Stimulated activated CD8-positive, alpha-beta memory T cell treated with anti-CD3 and anti-CD28 coated beads, Interleukin-15, amount 100 ng/mL, for 1 hour (primary cell): ENCODE measurements at places on chromosomes 6 and 20.

- no peak for DNase-seq
These were observed 150.8 kb downstream of the SASH1 start for GRCh38 chr6:148493424-148493823.

DNA sequence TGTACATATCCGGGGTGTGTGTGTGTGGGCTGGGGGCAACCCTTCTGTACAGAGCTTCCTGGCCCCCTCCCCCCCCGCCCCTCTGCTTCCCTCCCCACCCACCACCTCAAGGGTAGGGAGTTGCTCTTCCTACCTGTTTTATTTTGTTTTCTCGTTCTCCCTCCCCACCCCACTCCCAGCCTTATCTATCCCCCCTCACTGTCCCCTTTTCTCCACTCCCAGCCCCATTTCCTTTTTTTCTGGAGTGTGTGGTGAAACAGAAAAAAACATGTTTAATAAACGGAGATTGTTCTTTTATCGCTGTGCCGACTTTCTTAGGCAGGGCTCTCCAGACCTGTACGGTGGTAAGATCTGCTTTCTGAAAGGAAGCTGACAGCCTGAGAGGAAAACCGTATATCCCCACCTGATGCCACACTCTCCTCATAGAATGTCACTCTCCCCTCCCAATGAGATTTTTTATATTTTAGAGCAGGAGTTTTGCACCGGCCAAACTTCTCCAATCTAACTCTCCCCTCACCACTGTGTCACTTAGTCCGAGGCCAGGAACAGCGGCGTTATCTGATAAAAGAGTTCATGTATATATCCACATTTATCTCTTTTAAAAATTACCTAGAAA is 875 bp upstream of the ZBTB9 start:
- no peak for DNase-seq

- no peak for DNase-seq
These were observed 41.5 kb upstream of the EPB41L1 start for GRCh38 chr20:36113036-36113435.

GRCh38 chr6:3318226-3318625 is 59.5 kb downstream of the PSMG4 start:
- DNase-seq, result no peak

GRCh38 chr6:27693766-27694546 is 218.2 kb downstream of the OR2B2 start:
- DNase-seq, result no peak

DNA sequence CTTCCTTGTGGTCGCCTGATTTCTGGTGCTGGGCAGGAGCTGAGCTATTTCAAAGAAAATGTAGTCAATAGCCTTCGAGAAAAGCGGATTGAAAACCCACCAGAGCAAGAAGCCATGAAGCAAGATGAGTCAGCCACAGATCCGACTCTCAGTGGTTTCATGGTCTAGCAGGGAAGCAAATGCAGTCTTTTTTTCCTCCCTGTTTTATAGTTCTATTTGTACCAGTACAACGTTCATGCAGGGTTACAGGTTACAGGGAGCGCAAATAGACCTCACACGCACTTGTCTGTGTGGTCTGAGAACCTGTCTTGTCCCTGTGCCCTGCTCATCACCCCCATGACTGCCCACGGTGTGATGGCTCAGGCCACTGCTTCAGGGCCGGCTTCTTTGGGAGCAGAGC is 309.8 kb upstream of the SUPT3H start:
- DNase-seq, result no peak

DNA sequence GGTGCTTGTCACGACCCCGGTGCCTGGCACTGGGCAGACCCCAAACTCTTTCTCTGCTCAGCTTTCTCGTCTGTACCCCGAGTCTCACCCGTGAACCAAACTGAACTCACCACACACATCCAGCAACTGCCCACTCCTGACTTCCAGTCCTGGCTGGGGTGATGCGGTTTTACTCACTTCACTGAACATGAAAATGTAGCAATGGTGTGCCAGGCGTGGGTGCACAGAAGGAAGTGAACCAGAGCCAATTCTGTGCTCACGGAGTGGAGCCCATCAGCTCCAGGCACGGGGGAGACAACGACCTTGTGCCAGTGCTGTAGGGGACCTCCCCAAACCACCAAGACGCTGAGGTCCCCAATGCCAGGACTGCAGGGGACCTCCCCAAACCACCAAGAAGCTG is 78.7 kb upstream of the AFDN start:
- no peak for DNase-seq

DNA sequence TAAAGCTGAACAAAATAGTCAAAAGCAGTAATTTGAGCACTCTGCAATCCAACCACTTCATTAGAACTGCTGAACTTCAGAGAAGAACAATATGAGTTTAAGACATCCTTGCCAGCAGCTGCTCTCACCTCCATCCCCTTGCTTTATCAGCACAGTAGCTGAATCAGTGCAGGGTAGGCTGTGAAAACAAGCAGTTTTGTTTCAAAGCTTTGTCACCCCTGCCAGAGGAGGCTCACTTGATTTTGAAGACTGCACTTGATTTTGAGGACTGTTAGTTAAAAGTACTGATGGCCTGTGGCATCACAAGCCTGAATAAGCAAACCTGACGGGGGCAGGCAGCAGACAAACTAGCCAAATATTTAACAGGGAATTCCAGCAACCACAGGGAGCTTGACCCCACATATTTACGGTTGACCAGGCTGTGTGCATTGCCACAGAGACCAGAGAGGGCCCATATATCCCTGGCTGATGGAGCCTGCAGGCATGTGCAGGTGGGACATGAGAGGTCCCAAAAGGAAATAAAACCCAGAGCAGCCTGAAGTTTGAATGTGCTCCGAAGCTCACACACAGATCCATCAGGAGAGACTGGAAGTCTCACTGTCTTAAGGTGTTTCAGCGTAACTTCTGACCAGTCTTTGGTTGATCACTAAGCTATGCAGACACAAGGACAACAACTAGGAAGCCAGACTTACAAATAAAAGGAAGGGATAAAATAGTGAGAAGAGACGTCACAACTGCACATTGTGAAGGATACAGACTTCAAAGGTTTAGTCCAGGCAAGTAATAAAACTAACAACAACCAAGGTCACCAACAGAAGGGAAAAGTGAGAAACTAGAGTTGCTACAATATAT is 97.4 kb downstream of the PDSS2 start:
- DNase-seq, result no peak

GRCh38 chr20:25254986-25255680 is 7.2 kb downstream of the PYGB start:
- DNase-seq, result no peak

DNA sequence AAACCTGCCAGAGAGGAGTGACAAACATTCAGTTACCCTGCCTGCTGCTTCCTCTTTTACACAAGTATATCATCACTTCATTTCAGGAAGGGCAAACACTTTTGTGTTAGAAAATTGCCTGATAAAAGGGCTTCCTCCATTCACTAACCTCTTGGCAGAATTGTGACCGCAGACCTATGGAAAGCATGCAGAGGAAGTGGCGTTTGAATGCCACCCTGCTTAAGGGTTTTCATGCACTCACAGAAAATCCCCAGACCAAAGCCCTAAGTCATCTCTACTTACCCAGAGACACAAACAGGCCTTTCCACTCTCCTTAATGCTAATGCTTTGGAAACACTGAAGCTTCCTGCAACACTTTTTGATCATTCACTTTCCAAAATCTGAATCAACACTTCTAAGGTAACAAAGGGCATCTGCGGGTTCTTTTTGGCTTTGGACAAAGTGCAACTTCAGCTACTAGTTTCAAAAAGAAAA is 22.1 kb upstream of the RALGAPA2 start:
- DNase-seq, result no peak

DNA sequence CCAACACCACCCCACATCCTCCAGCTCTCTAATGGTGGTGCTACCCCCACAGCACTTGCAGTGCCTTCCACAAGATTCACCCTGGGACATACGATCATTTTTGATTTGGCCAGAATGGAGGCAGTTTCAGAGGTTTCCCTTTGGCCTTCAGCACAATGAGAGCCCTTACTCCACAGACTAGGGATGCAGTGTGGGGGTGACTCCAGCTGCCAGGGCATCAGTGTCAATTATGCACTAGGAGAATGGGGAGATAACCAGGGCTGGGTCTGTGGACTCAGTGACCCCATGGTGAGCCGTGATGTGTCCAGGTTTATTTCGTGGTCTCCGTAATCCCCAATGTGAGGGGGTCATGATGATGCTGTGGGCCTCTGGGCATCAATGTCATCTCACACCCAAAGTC is 31.5 kb upstream of the MICB start:
- DNase-seq, result no peak

DNA sequence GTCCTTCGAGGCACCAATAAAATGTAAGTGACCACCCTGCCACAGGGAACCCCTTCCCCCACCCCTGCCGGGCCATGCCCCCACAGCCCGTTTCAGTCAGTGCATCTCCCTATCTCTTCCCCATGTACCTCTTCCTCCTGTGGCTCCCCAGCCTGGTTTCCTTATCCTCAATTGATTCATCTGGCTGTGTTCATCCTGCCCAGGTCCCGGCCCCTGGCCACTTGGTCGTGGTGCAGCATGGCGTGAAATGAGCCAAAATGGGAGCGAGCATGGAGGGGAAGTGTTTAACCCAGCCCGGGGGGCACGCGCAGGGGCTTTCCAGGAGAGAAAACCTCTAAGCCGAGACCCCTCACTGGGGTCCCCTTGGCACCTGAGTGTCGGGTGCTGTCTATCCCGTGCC is 35.9 kb downstream of the HM13 start:
- DNase-seq, result no peak

DNA sequence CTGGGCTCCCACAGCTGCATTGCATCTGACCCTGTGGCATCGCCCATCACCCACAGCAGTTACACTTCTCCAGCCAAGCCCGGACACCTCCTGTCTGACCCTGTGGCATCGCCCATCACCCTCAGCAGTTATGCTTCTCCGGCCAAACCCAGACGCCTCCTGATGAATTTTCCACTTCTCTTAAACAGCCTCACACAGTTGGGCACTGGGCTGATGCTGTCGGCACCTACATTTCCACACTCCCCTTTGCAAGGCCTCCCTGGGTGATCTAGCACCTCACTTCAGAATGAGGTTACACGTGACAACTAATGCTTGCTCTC is 175.2 kb upstream of the ARID1B start:
- DNase-seq, result no peak

DNA sequence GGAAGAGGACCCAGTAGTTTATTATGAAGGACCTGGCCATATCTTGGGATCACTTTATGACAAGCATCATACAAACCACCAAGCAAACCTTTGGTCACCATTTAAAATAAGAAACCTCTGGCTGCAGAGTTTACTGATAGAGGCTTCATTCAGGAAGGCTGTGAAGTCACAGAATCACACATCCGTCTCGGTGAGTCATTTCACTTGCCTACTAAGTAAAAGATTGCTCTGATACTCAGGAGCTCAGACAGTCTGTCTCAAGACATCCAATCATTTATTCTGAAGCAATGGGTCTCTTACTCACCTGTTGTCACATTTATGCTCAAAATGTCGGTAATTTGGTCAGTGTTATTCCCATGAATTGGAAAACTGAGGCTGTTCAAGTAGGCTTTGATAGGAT is 33.7 kb downstream of the ADGRF5 start:
- no peak for DNase-seq
